Peyer's patch (tissue), 4 donors: ENCODE measurements at places on chromosomes 3 and 15.

GRCh38 chr15:57385923-57386390 lies 9.7 kb downstream of the CGNL1 start:
- no peak for DNase-seq

DNA sequence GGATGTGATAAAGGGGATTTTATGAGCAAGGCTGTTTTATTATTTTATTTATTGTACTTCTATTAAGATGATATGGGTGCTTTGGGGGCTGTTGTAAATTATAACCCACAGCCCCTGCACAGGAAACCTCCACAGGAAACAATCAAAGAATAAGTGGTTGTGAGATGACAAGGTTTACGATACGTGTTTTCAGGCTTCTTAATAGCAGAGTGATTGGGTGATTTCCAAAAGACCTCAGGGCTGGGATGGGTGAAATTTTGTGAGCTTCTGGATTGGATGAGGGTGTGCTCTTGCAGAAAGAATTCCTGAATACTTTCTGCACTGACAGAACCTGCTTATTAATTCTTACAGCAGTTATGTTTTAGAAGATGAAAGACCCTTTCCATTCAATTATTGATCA lies 21.4 kb downstream of the CHL1 start:
- DNase-seq, result no peak

DNA sequence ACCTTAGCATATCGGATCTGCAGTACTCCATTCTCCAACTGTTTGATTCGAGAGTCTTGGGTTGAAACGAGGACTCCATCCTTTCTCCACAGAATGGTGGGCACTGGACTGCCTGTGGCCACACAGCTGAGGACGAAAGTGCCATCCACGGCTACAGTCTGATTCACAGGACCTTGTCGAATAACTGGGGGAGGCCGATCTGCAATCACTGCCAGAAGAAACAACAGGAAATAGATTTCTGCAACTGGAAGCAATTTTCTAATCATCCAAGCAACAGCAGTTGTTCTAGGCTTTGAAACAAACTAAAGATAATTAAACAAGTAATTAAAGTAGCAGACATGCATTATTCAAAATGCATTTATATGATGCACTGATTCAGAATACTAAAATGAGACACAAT lies 1097.7 kb downstream of the ROBO1 start:
- no peak for DNase-seq

DNA sequence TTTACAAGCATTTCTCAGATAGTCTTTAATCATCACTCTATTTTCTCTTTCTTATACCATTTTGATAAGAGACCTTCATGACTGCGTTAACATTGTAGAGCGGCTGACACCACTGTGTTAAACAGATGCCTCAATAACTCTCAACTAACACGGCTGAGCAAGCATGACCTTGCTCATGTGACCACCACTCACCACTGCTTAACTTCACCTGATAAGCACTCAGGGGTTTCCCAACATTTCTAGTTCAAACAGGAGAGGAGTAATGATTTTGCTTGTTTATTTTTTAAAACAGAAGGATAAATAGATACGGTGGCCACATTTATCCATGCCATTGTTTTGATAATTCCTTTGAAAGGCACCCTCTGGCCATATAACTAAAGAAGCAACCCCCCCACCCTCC lies 37.7 kb upstream of the TMEM45A start:
- DNase-seq, result no peak

DNA sequence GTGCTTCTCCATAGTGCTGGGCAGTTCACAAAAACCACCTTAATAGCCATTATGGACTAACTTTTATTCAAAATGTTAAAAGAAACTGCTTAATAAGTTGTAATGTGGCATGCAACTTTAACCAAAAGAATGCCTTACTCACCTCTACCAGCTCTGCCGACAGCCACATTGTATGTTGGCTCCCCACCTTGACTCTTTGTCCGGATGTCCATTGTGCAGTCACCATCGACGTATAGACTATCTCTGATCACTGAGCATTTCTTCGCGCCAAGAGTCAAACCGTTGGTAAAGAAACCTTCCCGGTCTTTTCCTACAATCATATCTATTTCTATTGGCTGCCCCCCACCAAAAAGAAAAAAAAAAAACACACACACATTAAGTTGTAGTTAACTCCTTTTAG lies 2.5 kb downstream of the PFN2 start:
- no peak for DNase-seq

DNA sequence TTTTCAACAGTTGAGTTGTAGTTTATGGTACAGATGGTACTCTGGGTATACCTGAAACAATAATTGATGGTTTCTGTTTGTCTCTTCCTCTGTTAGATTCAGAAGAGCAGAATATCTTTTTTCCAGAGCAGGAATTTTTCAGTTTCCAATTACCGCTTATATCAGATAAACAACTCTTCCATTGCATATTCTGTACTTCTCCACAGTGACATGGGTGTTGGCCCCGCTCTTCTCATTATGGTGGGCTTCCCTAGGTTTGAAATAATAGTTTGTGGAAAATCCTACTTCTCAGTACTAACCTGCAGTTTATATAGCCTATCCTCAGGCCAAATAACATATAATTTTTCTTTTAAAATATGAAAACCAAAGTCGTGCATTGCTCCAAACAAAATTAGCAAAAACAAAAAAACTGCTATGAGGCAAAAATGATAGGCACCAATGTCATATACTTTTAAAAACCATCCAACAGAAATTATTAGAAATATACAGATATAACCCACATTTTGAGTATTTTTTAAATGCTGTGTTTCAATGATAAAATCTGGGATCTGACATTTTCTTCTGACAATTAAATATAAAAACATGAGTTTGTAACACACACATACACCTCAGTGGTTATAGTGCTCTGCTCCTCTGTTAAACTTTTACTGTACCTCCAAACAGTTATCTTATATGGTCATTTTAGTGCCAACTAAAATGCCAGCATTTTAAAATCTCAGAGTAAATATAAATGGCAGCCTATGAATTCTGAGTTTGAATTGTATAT lies 56.8 kb downstream of the CMSS1 start:
- DNase-seq, result no peak

DNA sequence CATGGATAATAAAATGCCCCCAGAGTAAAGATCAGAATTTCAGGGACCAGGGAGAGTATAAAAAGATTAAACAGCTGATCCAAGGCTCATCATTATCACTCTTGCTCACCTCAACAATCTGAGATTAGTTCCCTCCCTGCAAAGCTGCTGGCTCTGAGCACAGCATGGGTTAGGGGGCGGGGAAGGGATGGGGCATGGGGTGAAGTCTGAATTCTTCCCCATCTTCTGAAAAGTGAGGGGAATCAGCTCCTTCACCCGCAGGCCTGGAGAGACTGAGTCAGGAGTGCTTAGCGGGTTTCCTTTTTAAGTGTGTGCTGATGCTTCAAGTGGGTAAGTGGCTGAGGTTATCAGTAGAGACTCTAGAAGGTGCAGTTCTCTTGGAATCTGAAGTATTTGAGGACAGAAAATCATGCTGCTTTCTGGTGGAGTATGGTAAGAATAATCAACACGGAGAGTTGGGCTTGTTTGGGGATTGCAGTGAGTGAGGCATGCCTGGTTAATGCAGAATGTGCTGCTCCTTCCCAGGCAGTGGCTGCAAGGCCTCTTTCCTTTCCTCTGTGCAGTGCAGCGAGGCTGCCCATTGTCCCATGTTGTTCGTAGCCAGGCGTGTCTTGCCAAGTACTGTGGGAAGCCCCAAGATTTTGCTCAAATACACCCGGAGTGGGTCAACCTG lies 59.2 kb upstream of the TRAK1 start:
- no peak for DNase-seq

GRCh38 chr3:142127941-142128658 lies 21.2 kb downstream of the TFDP2 start:
- no peak for DNase-seq

GRCh38 chr3:120457827-120458226 lies 7.0 kb upstream of the FSTL1 start:
- DNase-seq, result no peak

GRCh38 chr3:188658606-188659005 lies 504.6 kb downstream of the LPP start:
- DNase-seq, result no peak

- DNase-seq, result no peak
Observed at GRCh38 chr3:165643425-165643824, 193.8 kb downstream of the BCHE start.

DNA sequence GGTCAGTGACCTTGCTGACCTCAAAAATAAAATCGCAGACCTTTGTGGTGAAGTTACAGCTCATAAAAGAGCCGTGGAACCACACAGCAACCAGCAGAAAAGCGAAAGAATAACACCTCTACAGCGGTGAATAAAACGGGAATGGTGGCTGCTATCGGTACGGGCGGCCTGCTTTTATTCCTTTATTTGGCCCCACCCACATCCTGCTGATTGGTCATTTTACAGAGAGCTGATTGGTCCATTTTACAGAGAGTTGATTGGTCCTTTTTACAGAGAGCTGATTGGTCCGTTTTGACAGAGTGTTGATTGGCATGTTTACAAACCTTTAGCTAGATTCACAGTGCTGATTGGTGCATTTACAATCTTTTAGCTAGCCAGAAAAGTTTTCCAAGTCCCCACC lies 80.7 kb upstream of the ATP10A start:
- no peak for DNase-seq

- no peak for DNase-seq
Observed at GRCh38 chr3:52693071-52693470, 7.2 kb downstream of the GNL3 start.

- peak; percentile 75 for DNase-seq
Observed at GRCh38 chr15:67076147-67076843, 10.9 kb downstream of the SMAD3 start.

DNA sequence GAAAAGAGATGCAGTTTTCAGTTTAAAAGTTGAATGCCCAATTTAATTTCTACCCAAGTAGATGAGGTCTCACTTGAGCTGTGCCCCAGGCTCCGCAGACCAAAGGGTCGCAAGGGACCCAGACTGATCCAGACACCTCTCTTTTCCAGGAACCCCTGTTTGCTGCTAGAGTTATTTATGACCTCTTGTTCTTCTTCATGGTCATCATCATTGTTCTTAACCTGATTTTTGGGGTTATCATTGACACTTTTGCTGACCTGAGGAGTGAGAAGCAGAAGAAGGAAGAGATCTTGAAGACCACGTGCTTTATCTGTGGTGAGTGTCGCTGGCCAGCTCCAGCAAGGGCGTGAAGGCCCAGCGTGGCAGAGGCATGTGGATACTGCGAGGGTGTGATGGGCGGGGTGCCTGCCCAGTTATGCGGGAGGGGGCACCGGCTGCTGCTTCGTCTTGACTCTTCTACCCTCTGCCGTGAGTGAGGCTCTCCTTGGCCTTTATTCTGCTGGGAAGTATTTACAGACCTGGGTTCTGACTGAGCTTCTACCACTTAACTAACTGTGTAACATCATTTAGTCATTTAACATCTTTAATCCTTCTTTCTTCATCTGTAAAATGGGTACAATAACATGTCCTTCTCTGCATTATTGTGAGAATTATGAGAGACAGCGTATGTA lies 164.2 kb upstream of the BHLHE40 start:
- DNase-seq, result no peak

DNA sequence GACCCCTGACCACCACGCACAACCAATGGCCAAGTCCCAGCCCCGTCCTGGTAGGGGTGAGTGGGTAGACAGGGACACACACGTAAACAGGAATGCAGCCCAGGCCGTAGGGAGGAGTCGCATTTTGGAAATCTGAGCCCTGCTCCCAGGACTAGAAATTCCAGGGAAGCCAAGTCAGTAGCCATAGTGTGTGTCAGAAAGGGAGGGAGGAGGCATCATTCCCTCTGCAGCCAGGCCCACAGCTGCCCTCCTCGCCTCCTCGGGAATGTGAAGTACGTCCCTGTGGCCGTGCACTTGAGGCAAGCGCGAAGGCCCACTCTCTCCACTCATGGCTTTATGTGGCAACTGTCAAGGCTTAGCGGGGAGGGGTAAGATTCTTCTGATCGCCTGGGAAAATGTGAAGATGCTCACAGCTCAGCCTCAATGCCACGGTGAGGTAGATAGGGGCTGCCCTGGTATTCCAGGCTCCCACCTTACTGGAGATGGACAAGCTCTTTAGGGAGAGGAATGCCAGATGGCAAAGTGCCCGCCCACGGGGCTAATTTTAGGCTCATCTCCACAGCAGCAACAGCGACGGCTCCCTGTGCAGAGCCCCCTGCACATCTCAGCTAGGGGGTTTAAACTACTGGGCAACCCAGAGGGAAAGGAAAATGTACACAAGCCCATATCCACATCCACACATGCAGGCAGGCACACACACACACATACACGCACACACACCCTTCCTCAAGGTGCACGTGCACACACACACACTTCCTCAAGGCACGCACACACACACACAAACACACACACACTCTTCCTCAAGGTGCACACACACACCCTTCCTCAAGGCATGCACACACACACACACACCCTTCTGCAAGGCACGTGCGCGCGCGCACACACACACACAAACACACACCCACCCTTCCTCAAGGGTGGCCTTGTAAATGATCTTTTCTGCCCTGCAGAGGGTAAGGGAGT lies 65.5 kb downstream of the ADCY5 start:
- DNase-seq, result no peak

GRCh38 chr3:123813876-123814275 lies 70.3 kb downstream of the MYLK start:
- no peak for DNase-seq

GRCh38 chr3:97009427-97010019 lies 195.1 kb downstream of the EPHA6 start:
- no peak for DNase-seq

DNA sequence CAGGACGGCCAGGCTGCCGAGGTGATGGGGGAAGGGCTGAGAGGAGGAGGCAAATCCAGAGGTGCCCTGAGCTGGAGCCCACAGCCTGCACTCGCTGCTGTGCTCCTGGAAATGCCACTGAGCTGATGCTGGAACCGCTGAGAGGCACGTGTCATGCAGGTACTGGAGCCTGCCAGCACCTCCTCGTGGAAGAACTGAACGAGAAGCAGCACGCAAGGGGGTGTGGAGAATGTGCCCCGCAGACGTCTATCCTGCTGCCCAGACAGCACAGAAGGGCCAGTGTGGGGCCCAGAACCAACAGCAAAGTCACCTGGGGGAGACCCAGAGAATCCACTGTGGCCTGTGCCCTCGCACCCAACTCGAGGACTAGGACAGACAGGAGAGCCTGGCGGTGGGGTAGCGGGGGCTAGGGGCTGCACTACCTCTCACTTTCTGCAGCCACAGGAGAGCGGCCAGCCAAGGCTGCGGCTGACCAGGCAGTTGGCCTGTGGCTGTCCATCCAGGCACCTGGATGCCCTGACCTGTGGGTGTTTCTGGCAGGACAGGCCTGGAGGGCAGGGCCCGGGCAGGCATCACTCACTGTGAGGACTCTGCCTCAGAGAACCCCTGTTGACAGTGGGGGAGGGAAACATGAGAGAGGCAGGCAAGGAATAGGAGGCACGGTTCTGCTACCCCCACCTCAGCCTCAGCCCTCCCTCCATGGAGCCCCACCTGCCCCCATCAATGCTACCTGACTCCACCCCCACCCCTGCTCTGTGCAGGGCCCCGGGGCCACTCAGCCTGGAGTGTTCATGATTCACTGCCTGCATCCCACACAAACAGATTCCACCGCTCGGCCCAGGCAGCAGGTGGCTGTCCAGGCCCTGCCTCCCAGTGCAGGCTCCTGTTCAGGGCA lies 213.1 kb downstream of the TBC1D2B start:
- no peak for DNase-seq

- DNase-seq, result no peak
Observed at GRCh38 chr15:62120776-62121175, 44.3 kb downstream of the C2CD4B start.
